ENCODE measurements at places on chromosomes 5 and 9. TPM values are rescaled to one million over a fixed set of nuclear protein-coding genes. Genes with fewer than 3 reads are reported as not detected.
A peak's percentile ranks its signal among the peaks of the same experiment; 100 is the strongest.

The AQP3 gene
- polyA plus RNA-seq: 11.4 TPM

The CDX1 gene
- not detected for polyA plus RNA-seq

The GBGT1 gene
- 19.6 TPM for polyA plus RNA-seq

The SAXO1 gene
- polyA plus RNA-seq: not detected

The PAX5 gene
- 196 TPM for polyA plus RNA-seq

The FOXD4L6 gene
- not detected for polyA plus RNA-seq

The ERGIC1 gene
- 86.3 TPM for polyA plus RNA-seq

The PLAC8L1 gene
- polyA plus RNA-seq: not detected

The S100Z gene
- polyA plus RNA-seq: 1.0 TPM

The SHOC1 gene
- not detected for polyA plus RNA-seq

The INSL6 gene
- not detected for polyA plus RNA-seq

The RLN1 gene
- polyA plus RNA-seq: 0.60 TPM

The ZBED3 gene
- 0.69 TPM for polyA plus RNA-seq

The DDX4 gene
- polyA plus RNA-seq: 0.07 TPM

GRCh38 chr9:74770508-74771261 lies 117.0 kb downstream of the TRPM6 start:
- DNase-seq: peak; percentile 46
- H3K36me3 ChIP-seq: no peaks in the 10 kb centered on the region
- no peak overlapping the region for H3K27ac ChIP-seq
- no peaks in the 10 kb centered on the region for H3K4me1 ChIP-seq
- no peak overlapping the region for H3K4me3 ChIP-seq

DNA sequence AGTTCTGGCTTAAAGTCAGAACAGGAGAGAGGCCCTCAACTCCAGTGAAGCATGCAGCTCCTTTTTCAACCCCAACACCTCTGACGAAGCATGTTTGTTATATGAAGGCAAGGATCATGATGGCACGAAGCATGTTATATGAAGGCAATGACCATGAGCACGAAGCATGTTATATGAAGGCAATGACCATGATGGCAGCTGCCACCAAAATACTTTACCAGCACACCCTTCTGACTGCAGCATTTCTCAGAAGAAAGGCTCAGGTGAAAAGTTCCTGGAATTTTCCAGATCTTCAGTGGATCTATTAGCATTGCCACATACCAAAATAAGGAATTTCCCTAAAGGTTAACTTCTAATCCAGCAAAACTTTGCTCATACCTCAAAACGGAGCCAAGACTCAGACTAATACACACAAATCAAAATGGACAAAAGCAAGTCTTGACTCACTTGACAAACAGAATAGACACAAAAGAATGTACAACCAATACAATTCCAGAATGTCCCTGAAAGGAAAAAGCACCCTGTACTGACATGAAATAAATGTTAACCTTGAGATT lies 217.4 kb downstream of the FANCC start:
- H3K4me3 ChIP-seq: no peak overlapping the region
- no peaks in the 10 kb centered on the region for H3K36me3 ChIP-seq
- no peak for DNase-seq
- H3K27ac ChIP-seq: no peak overlapping the region
- H3K27me3 ChIP-seq: no peaks in the 10 kb centered on the region

DNA sequence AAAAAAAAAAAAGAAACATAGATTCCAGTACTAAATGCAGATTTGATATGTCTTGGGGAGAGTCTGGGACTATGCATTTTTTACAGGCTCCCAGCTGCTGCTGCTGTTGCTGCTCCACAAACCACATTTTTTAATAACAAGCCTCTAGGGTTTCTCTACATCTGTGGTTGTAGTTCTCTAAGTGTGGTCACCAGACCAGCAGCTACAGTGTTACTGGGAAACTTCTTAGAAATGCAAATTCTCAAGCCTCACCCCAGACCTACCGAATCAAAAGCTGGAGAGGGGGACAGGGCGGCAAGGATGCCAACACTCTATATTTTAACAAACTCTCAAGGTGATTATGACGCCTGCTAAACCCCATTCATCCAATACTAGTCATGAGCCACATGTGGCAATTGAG lies 293.4 kb upstream of the PTGER4 start:
- H3K27me3 ChIP-seq: no peaks in the 10 kb centered on the region
- DNase-seq: peak; percentile 52
- no peak overlapping the region for H3K27ac ChIP-seq
- H3K4me1 ChIP-seq: peaks cover 36% of the 10 kb centered on the region
- no peak overlapping the region for H3K4me3 ChIP-seq
- H3K36me3 ChIP-seq: no peaks in the 10 kb centered on the region

DNA sequence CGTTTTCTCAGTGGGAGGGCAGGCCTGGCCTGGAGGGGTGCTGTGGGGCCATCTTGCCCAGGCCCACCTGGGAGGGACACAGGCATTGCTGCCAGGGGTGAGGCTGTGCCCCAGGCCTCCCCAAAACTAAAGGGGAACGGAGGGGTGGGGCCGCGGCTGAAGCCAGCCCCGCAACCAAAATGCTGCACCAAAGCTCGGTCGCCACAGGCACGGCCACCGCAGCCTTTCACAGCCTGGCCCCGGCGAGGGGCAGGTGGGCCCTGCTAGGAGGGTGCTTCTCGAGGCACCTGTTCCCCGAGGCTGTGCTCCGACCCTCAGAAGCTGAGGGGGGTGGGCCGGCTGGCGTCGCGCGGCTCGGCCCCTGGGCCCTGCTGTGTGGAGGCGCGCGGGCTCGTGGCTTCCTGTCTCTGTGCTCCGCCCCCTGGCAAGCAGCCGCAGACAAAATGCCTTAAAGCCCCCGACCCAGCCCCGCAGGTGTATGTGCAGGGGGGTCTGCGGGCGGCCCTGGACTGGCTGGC lies 57.6 kb downstream of the JAK2 start:
- H3K27me3 ChIP-seq: no peaks in the 10 kb centered on the region
- no peak overlapping the region for H3K4me3 ChIP-seq
- DNase-seq: no peak
- no peaks in the 10 kb centered on the region for H3K4me1 ChIP-seq
- peaks cover 4% of the 10 kb centered on the region for H3K36me3 ChIP-seq

GRCh38 chr9:94600258-94600657 lies 6.6 kb upstream of the FBP2 start:
- H3K27me3 ChIP-seq: no peaks in the 10 kb centered on the region
- H3K4me1 ChIP-seq: peaks cover 4% of the 10 kb centered on the region
- no peaks in the 10 kb centered on the region for H3K36me3 ChIP-seq
- H3K27ac ChIP-seq: no peak overlapping the region

DNA sequence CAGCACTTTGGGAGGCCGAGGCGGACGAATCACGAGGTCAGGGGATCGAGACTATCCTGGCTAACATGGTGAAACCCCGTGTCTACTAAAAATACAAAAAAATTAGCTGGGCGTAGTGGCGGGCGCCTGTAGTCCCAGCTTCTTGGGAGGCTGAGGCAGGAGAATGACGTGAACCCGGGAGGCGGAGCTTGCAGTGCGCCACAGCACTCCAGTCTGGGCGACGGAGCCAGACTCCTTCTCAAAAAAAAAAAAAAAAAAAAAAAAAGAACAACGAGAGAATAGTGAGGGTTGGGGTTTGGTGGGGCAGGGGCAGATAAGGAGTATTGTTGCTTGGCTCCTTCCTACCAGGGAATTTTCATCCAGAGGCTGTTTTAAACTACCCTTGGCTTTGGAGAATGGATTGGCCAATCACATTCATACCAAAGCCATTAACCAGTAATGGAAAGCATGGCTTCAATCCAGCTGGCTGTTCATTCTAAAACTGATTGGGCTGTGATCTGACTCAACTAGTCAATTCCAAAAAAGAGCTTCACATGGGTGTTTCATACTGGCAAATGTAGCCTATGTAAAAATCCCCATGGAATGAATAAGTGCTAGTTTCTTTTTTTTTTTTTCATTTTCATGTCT lies 64.4 kb downstream of the PLCXD3 start:
- no peak overlapping the region for H3K4me3 ChIP-seq
- no peaks in the 10 kb centered on the region for H3K27me3 ChIP-seq
- H3K4me1 ChIP-seq: no peaks in the 10 kb centered on the region
- H3K36me3 ChIP-seq: no peaks in the 10 kb centered on the region

DNA sequence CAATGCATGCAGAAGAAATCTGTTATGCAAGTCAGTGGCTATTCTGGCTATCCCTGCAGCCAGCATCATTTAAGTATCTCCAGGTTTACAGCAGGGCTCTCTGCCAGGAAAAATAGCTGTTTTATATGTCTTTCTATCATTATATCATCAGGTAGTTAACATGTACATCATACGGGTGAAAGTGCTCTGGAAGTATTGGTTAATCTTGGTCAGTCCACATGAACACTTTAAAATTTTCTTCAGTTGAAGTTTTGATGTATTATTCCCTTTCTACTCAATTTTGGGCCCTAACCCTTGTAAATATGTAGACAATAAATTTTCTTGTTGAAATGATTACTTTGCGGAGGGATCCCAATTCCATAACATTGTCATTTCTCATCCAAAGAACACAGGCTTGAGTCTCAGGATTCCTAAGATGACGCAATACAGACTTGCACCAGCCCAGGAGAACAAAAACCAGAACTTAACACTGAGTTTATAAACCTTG lies 67.5 kb downstream of the SEMA6A start:
- H3K4me1 ChIP-seq: no peaks in the 10 kb centered on the region
- H3K4me3 ChIP-seq: no peak overlapping the region
- no peaks in the 10 kb centered on the region for H3K27me3 ChIP-seq
- H3K27ac ChIP-seq: no peak overlapping the region

GRCh38 chr5:94329115-94329514 lies 289.3 kb downstream of the KIAA0825 start:
- H3K4me1 ChIP-seq: no peaks in the 10 kb centered on the region
- no peaks in the 10 kb centered on the region for H3K27me3 ChIP-seq
- no peak overlapping the region for H3K4me3 ChIP-seq
- H3K27ac ChIP-seq: no peak overlapping the region
- no peak for DNase-seq

- H3K27me3 ChIP-seq: no peaks in the 10 kb centered on the region
- no peak overlapping the region for H3K4me3 ChIP-seq
- H3K4me1 ChIP-seq: no peaks in the 10 kb centered on the region
- H3K36me3 ChIP-seq: no peaks in the 10 kb centered on the region
- DNase-seq: no peak
- no peak overlapping the region for H3K27ac ChIP-seq
Measured at GRCh38 chr5:96548905-96549304, 113.3 kb upstream of the CAST start.

DNA sequence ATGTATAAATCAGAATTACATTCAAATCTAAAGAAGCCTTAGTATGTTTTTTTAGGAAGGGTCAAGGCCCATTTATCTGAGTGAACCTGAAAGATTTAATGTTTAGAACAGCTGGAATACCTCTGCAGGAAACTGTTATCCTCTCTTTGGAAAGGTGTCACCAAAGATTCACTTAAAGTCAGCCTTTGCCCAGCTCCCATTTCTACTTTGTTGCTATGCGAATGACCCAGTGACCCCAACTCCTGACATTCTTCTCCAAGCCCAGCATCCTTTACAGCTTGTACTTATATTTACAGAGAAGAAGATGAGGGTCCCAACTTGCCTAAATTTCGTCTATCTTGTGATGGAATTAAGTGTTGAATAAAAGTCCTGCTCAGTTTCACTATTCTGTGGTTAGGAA lies 1198.6 kb downstream of the CDH12 start:
- no peaks in the 10 kb centered on the region for H3K36me3 ChIP-seq
- H3K27me3 ChIP-seq: no peaks in the 10 kb centered on the region
- no peak for DNase-seq
- H3K4me3 ChIP-seq: no peak overlapping the region
- no peaks in the 10 kb centered on the region for H3K4me1 ChIP-seq

GRCh38 chr9:116331241-116331640 lies 177.7 kb downstream of the PAPPA start:
- no peak overlapping the region for H3K4me3 ChIP-seq
- H3K36me3 ChIP-seq: no peaks in the 10 kb centered on the region
- H3K27ac ChIP-seq: no peak overlapping the region
- H3K27me3 ChIP-seq: no peaks in the 10 kb centered on the region
- no peak for DNase-seq
- H3K4me1 ChIP-seq: no peaks in the 10 kb centered on the region

GRCh38 chr5:143056792-143057579 lies 286.8 kb downstream of the ARHGAP26 start:
- no peak overlapping the region for H3K4me3 ChIP-seq
- H3K27me3 ChIP-seq: no peaks in the 10 kb centered on the region
- H3K36me3 ChIP-seq: no peaks in the 10 kb centered on the region
- H3K27ac ChIP-seq: no peak overlapping the region

- H3K27ac ChIP-seq: no peak overlapping the region
- no peaks in the 10 kb centered on the region for H3K36me3 ChIP-seq
- no peaks in the 10 kb centered on the region for H3K4me1 ChIP-seq
- no peak overlapping the region for H3K4me3 ChIP-seq
Measured at GRCh38 chr5:124816381-124816780, 69.9 kb upstream of the ZNF608 start.

GRCh38 chr5:131393498-131393968 lies 129.7 kb downstream of the CDC42SE2 start:
- no peak overlapping the region for H3K4me3 ChIP-seq
- H3K27me3 ChIP-seq: no peaks in the 10 kb centered on the region
- H3K27ac ChIP-seq: peak overlapping the region; percentile 77
- DNase-seq: no peak
- peaks cover 77% of the 10 kb centered on the region for H3K36me3 ChIP-seq

DNA sequence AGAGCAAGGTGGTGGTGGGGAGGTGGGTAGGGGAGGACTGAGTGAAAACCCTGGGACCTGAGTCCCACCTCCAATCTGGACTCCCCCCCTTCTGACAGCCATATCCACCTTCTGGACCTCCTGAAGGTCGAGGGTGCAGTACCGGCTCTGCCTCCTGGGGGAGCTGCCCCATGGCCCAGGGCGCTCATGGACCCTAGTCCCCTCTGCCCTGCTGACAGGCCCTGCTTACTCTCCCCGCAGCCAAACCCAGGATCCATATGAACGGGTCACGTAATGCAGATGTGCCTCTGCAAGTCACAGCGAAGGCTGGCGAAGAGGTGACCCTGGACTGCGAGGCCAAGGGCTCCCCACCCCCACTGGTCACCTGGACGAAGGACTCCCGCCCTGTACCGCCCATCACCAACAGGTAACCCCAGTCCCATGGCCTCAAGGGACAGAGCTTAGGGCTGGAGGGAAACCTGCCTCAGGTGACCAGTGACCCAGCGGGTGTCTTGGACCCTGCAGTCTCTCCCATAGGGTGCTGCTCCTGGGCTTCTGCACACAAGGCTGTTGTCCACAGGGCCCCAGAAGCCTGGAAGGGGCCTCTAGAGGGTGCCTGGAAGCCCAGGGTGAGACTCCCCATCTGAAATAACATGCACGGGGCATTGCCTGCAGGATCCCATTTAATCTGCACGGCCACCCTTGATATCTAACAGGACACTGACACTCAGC lies 61.7 kb downstream of the HMCN2 start:
- H3K4me3 ChIP-seq: no peak overlapping the region
- H3K36me3 ChIP-seq: no peaks in the 10 kb centered on the region
- no peak overlapping the region for H3K27ac ChIP-seq
- DNase-seq: no peak

- H3K4me3 ChIP-seq: no peak overlapping the region
- H3K27me3 ChIP-seq: no peaks in the 10 kb centered on the region
- H3K27ac ChIP-seq: no peak overlapping the region
Measured at GRCh38 chr5:167899490-167900070, 391.9 kb upstream of the WWC1 start.

GRCh38 chr5:127683008-127683407 lies 20.2 kb upstream of the CCDC192 start:
- DNase-seq: no peak
- no peak overlapping the region for H3K27ac ChIP-seq
- no peaks in the 10 kb centered on the region for H3K4me1 ChIP-seq
- no peaks in the 10 kb centered on the region for H3K36me3 ChIP-seq
- no peak overlapping the region for H3K4me3 ChIP-seq
